Transverse colon (tissue), 4 donors: ENCODE measurements at places on chromosomes 11 and 22. TPM values are rescaled to one million over a fixed set of nuclear protein-coding genes. Genes with fewer than 3 reads are reported as not detected.

DNA sequence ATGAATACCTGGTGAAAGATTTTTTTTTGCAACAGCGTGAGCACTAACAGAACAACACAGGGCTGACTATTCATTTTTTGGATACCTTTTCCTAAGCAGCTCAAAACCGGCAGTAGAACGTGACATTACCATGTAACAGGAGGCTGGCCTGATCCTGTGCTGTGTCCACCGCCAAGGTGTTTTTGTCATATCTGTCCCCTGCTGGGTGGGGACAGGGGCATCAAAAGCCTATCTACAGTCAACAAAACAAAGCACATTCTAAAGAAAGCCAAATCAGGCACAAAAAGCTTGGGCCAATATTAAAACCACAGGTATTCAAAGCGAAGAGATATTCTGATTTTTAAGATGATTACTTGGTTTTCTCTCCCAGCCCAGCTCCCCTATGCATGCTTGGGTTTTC is 151.2 kb downstream of the LRRC4C start:
- DNase-seq, result no peak

- no peak for DNase-seq
Measured at GRCh38 chr11:57403802-57404147, 13.3 kb upstream of the PRG2 start.

GRCh38 chr22:37746366-37747079 is 49.7 kb downstream of the TRIOBP start:
- DNase-seq, result no peak

The ABTB2 gene
- 23.3 TPM for total RNA-seq

The SMCO4 gene
- 37.0 TPM for total RNA-seq
